ENCODE measurements at places on chromosomes 3 and 15. TPM values are rescaled to one million over a fixed set of nuclear protein-coding genes. Genes with fewer than 3 reads are reported as not detected.

GRCh38 chr3:53346514-53346913 is 829 bp downstream of the DCP1A start:
- peak; percentile 58 for DNase-seq

DNA sequence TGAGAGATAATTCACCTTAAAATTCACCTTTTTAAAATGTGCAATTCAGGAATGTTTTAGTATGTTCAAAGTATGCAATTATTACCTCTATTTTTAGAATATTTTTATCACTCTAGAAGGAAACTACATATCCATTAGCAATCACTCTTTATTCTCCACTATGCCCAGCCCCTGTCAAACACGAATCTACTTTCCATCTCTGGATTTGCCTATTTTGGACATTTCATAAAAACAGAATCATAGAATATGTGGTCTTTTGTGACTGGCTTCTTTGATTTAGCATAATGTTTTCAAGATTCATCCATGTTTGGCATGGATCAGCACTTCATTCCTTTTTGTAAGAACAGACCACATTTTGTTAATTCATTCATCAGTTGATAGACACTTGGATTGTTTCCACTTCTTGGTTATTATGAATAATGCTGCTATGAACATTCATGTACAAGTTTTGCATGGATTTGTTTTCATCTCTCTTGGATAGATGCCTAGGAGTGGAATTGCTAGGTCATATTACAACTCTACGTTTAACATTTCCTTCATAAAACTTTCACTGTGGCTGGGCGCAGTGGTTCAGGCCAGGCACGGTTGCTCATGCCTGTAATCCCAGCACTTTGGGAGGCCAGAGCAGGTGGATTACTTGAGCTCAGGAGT is 12.7 kb downstream of the HMCES start:
- no peak for DNase-seq

Gene PLA2G4B
- 16.4 TPM for polyA plus RNA-seq

Gene GPR160
- 26.2 TPM for polyA plus RNA-seq

- DNase-seq, result peak; percentile 50
Measured at GRCh38 chr15:83207009-83207659, 489 bp downstream of the HDGFL3 start.

GRCh38 chr3:195041871-195042742 is 228.9 kb downstream of the XXYLT1 start:
- DNase-seq, result no peak

DNA sequence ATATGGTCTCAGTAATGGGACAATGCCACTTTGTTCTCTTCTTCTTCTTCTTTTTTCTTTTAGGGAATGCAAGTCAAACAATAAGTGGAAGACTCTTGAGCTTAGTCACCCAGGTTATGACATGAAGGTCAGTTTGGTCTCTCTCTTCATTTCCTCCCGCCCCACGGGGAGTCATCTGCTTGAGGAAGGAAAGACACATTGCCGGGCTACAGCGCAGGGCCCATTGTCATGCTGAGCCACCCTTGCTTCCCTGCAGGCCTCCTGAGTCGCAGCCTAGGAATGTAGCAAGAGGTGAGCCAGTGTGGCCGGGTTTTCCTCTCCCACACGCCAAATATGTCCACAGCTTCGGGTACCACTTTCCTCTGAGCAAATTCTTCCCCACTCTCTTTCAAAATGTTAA is 47.6 kb downstream of the RAP2B start:
- no peak for DNase-seq

Gene SUSD5
- polyA plus RNA-seq, result 4.5 TPM

Gene NGRN
- 113 TPM for polyA plus RNA-seq

Gene LRRK1
- 3.0 TPM for polyA plus RNA-seq

Gene MASP1
- 8.7 TPM for polyA plus RNA-seq

GRCh38 chr3:25182794-25183193 is 245.3 kb upstream of the RARB start:
- DNase-seq, result no peak

DNA sequence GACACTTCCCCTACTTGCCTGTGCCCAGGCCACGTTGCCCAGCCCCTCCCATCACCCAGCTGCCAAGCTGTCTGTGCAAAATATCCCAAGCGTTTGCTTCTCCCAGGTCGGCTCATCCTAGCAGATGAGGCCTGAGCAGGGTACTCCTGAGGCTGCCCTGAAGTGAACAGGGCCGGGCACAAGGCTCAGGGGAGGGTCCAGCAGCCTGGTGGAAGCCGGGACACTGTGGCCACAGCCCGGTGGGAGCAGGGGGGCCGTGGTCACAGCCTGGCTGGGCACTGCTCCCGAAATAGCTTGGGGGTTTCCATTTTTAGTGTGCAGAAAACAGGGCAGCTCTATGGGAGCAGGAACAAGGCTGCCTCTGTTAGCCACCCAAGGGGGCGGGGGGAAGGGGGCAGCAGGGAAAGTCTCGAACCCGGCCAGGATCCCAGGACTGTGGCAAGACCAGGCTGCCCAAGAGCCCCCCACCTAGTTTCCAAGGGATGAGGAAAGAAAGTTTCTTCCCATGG is 3.4 kb downstream of the PLXNB1 start:
- no peak for DNase-seq

- peak; percentile 82 for DNase-seq
Measured at GRCh38 chr15:47717036-47717612, at the start of gene SEMA6D. Gene SEMA6D (plus strand): TSS chr15:47717505. CDS start chr15:47759799, 42,294 bp downstream.

Gene CHSY1
- 47.1 TPM for polyA plus RNA-seq

Gene EHHADH
- 30.8 TPM for polyA plus RNA-seq

DNA sequence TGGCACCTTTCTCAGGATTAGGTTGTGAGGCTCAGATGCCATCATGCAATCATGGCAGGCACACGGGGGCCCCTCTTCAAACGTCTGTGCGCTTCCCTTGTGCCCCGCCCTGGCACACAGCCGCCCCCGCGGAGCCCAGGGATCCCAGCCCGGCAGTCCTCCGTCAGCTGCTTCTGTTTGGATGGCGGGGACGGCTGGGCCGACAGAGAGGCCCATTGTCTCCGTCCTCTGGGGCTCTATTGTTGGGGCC is 849 bp upstream of the HDAC11 start:
- DNase-seq, result no peak

DNA sequence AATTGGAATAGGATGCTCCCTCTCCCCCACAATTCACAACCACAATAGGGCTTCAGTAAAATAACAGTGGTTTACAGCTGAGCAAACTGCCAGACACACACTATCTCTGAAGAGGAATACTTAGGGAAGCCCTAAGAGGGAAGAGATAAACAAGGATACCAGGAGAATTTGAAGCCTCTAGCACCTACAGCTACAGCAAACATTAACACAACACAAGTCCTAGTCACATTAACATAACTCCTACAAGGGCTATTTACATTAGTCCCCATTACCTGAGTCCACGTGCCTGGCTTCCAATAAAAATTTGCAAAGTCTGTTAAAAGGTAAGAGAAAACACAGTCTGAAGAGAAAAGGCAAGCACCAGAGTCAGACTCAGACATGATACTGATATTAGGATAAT is 346.9 kb upstream of the CDIN1 start:
- DNase-seq, result no peak

Gene KLHDC8B
- polyA plus RNA-seq, result 41.1 TPM

DNA sequence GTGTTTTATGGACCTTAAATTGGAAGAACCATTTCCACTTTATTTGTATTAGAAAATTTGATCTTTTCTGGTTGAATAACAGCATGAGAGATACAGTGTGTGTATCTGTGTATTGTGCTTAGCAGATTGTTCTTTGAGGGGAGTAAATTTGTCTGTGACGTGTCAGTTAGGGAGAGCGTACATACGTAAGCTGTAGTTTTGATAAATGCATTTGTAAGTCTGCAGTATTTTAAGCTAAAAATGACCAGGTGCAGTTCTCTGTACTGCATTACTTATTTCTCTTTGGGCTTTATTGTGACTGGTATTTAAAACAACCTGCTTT is 264.8 kb downstream of the ROBO2 start:
- no peak for DNase-seq

GRCh38 chr15:97383516-97383915 is 577.0 kb upstream of the ARRDC4 start:
- DNase-seq, result peak; percentile 29

- no peak for DNase-seq
Measured at GRCh38 chr15:52503788-52504496, 24.7 kb downstream of the MYO5A start.

Gene ENTPD3
- polyA plus RNA-seq, result 2.9 TPM

GRCh38 chr3:193863657-193864357 is 270.8 kb downstream of the OPA1 start:
- no peak for DNase-seq

GRCh38 chr3:59856934-59857460 is 807.2 kb upstream of the CFAP20DC start:
- no peak for DNase-seq

GRCh38 chr3:150890295-150890694 is 14.9 kb downstream of the MINDY4B start:
- no peak for DNase-seq

Gene CYP19A1
- polyA plus RNA-seq, result not detected

Gene MYEF2
- 159 TPM for polyA plus RNA-seq

Gene TRIM42
- not detected for polyA plus RNA-seq

Gene TLR9
- 0.18 TPM for polyA plus RNA-seq

Gene GOLGA6B
- polyA plus RNA-seq, result 0.07 TPM

Gene ATP10A
- 4.1 TPM for polyA plus RNA-seq

- no peak for DNase-seq
Measured at GRCh38 chr15:73108676-73109075, 56.4 kb downstream of the NEO1 start.

- DNase-seq, result peak; percentile 10
Measured at GRCh38 chr15:47364230-47365141, 352.8 kb upstream of the SEMA6D start.

DNA sequence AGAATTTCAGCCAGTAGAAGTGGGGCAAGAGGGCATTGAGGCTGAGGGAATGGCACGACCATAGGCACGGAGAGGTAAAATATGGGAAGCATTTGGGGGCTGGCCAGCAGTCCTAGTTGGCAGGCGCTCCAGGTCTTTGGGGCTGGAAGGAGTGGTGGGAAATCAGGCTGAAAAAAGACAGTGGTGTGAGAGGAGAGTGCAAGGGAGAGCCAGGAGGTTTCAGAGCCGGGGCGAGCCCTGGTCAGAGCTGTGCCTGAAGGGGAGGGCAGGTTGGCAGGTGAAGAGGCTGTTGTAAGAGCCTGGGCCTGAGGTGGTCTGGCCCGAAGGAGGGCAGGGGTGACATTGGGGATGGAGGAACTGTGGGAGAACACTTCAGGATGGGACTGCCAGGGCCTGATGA is 1.6 kb upstream of the IDH3A start:
- no peak for DNase-seq

DNA sequence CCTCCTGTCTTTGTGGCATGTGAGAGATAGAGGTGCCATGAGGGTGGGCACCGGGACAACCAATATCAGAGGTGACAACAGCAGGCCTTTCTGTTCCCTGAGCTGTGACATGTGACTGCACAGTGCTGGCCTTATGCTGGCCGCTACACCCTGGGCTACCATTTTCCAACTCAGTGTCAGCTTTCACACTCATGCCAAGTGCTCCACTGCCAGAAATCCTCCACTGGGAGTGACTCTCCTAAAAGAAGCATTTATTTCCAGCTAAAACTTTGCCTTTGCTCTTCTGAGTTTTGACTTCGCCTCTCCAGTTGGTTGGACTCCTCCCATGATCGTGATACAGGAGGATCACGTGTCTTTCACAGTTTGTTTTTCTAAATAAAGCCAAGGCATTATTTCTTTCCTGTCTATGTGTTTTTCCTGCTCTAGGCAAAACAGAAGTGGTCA is 31.4 kb downstream of the CA12 start:
- no peak for DNase-seq

GRCh38 chr3:8888301-8888915 is 74.9 kb downstream of the RAD18 start:
- DNase-seq, result no peak

DNA sequence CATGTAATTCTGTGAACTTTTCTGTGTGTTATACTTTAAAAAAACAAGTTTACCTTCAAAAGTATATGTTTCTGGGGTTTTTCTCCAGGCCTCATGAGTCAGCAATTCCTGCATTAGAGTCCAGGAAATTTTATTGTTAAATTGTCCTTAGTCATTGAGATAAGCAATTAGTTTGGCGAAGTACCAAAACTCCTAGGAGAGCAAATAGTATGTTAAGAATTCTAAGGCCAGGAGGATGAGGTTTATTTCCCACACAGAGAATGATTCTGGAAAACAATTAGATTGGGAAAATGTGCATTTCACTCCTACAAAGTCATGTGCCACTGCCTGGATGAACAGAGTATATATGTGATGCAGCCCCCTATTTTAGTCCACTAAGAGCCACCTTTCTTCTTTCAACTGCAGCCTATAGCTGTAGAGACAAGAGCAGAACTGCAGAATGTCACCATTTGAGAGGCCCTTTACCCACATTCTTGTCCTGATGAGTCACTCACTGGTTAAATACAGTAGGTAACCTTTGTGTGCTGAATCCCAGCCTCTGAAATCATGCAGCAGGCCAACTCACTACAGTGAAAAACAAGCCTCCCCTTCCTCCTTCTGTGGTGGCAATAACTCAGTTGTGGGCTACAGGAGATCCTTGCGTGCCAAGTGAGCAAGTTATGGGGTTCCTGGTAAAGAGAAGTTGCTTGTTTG is 452.8 kb upstream of the THBS1 start:
- DNase-seq, result no peak

Gene BNC1
- 0.17 TPM for polyA plus RNA-seq

Gene USP50
- polyA plus RNA-seq, result 1.5 TPM

- DNase-seq, result no peak
Measured at GRCh38 chr3:41000471-41000870, 198.8 kb upstream of the CTNNB1 start.

Gene CHDH
- polyA plus RNA-seq, result 8.8 TPM

DNA sequence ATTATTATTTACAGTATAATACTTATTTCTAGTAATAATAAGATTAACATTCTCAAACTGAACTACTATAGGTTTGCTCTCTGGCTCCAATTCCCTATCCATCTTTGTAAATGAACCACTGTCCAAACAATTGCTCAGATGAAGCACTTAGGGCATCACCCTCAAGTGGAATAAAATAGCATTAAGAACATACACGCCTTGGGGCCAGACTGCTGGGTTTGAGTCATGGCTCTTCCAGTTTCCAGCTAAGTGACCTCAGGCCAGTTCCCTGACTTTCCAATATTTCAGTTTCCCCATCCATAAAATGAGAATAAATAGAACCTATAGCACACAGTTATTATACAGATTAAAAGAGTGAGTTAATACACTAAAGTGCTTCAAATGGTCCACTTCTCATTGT is 507.2 kb downstream of the MAGI1 start:
- DNase-seq, result no peak

GRCh38 chr3:143414571-143415253 is 295.1 kb downstream of the CHST2 start:
- DNase-seq, result no peak

DNA sequence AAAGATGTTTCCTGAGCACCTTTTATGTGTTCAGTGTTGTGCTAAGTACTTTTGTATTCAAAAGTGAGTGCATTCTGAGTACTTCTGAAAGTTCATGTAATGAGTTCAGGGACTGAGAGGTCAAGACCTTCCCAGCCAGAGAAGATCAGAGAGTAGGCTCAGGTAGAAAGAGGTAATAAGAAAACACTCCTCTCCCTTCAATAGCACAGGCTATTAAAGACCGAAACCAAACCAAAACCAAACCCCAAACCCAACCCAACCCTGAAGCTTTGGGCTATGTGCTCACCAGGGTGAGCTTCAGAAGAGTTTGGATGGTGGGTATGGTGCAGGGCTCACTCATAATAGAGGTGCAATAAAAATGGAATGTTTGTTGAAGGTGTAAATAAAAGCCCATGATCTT is 76.7 kb upstream of the FAM3D start:
- no peak for DNase-seq

All from left kidney (tissue), 8 donors.